Body of pancreas (tissue), 4 donors: ENCODE measurements at places on chromosomes 3 and 15. TPM values are rescaled to one million over a fixed set of nuclear protein-coding genes. Genes with fewer than 3 reads are reported as not detected.

DNA sequence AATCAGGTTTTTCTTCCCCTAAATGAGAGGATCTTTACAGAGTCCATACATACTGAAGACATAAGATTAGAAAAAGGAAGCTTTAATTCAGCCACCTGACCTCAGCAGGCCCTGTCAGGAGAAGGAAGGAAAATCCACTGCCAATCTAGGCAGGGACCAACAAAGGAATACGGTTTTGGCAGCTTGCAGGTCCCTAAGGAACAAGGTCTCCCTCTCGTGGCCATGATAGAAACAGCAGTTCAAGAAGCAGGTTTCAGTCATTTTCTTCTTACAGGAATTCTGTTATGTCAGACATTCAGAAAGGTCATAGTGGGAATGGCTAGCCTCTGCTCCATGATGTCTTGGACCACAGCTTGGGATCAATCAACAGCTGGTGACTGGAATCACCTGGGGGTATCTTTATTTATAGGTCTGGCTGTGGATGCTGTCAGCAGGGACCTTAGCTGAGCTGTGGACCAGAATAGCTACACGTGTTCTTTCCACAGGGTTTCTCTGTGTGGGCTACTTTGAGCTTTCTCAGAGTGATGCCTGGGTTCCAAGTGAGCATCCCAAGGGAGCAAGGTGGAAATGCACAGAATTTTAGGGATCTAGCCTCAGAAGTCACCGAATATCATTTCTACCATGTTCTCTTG, 9.4 kb upstream of the CMSS1 start:
- DNase-seq, result peak; percentile 69

DNA sequence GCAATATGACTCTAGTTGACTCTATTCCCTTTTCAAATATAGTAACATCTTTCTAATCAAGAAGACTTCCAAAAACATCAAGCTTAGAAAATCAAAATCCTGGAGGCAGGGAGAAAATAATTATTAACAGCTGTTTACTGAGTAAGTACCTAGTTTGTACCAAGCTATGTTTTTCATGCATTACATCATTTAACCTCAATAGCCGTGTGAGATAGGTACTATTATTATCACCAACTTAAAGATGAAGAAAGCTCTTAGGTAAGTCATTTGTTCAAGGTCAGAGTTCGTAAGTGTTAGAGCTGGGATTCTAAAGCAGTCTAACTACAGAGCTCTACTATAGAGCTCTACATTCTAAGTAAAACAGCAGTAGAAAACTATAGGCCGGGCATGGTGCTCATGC, 41.6 kb downstream of the GSK3B start:
- no peak for DNase-seq

- peak; percentile 14 for DNase-seq
Observed at GRCh38 chr3:154122912-154123559, 1.8 kb downstream of the ARHGEF26 start.

- peak; percentile 13 for DNase-seq
Observed at GRCh38 chr3:49716691-49717210, 2.7 kb downstream of the AMIGO3 start.

- no peak for DNase-seq
Observed at GRCh38 chr3:178510496-178510895, 25.7 kb upstream of the KCNMB2 start.

GRCh38 chr15:100588638-100589242, 13.2 kb downstream of the LINS1 start:
- DNase-seq, result no peak

- no peak for DNase-seq
Observed at GRCh38 chr3:156561533-156561932, 6.6 kb upstream of the SSR3 start.

GRCh38 chr15:58264053-58264971, 126.1 kb downstream of the AQP9 start:
- no peak for DNase-seq

- no peak for DNase-seq
Observed at GRCh38 chr3:196694202-196694638, 17.8 kb downstream of the CEP19 start.

- no peak for DNase-seq
Observed at GRCh38 chr3:7573330-7573729, 712.4 kb downstream of the GRM7 start.

- no peak for DNase-seq
Observed at GRCh38 chr15:89980896-89981295, 20.2 kb upstream of the ZNF710 start.

- no peak for DNase-seq
Observed at GRCh38 chr3:190886945-190887344, 24.5 kb upstream of the GMNC start.

DNA sequence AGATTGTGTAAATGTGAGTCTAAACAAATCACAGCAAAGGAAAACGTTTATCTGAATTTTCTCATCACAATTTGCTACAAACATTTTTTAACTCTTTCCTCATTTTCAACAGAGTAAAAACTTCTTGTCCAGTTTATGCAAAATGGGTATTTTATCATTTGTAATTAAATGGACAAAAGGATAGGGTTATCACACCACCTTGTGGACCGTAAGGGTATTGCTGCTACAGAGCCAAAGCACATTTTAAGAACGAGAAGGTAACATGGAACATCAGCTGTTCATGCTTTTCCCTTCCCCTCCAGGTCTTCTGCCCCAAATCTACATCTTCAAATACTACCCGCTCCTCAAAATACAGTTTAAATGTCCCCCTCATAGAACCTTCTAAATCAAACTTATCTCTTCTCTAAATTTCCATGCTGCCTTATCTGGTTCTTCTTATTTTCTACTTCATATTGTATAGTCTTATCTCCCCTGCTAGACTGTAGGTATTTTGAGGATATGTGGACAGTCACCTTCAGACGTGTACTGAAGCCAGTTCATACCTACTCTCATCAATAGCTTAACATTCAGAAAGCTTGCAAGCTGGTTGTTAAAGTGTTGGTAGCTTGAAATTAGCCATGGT, 12.8 kb upstream of the SETMAR start:
- peak; percentile 52 for DNase-seq

NMNAT3 gene
- total RNA-seq, result 5.7 TPM

C3orf22 gene
- not detected for total RNA-seq

DNA sequence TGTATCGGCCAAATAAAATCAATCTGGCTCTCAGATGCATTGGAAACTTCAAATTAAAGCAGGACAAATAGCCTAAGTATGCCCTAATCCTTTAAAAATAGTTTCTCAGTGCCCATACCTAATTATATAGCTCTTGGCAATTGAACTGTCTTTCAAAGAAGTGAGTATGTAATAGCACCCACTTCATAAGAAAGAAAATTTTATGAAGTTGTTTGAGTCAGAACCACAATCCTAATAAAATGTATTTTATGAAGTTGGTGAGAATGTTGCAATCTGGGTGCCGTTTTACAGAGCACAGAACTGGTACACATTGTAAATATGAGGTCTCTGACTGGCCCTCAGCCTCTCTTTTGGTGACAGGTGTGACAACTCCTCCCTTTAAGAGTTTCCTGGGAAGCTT, 45.4 kb downstream of the EPHB1 start:
- no peak for DNase-seq

KBTBD12 gene
- total RNA-seq, result 2.0 TPM

DNA sequence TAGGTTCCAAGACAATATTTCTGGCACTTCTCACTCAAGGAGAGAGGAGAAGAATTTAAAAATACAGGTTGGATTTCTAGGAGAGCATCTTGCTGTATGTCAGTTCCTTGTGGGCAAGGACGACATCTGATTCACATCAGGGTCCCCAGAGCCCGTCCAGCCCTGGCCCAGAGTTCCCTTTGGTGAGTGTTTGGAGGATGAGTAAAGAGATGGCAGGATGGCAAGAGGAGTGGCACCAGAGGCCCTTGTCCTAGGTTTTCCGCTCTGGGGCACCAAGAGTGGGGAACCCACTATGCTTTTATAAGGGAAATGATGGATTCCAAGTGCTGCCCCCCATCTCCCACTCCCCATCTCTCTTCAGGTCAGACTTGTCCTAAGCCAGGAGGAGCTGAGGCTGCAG, 181.8 kb downstream of the TBC1D2B start:
- DNase-seq, result no peak

PROS1 gene
- total RNA-seq, result 15.8 TPM

DNA sequence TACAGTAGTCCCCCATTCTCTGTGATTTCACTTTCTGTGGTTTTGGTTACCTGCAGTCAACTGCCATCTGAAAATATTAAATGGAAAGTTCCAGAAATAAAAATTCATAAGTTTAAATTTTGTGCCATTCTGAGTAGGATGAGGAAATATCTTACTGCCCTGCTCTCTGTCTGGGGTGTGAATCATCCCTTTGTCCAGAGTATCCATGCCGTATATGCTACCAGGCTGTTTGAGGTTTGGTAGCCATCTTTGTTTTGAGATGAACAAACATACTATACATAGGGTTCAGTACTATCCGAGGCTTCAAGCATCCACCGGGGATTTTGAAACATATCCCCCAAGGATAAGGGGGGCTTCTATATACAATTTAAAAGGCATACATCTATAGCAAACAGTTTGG, 16.3 kb upstream of the FEM1B start:
- DNase-seq, result no peak

DNA sequence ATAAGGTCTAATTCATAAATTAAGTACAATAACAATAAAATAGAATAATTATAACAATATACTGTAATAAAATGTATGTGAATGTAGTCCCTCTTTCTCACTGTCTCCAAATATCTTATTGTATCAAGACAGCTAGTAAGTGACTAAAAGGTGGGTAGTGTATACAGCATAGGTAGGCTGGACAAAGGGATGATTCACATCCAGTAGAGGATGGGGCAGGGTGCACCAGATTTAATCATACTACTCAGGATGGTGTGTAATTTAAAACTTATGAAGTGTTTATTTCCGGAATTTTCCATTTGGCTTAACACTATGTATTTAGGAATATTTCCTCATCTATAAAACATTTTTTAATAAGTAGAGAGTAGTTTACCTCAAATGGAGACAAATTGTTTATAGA, 876.1 kb upstream of the CADM2 start:
- no peak for DNase-seq

GRCh38 chr3:30470496-30470895, 135.9 kb upstream of the TGFBR2 start:
- no peak for DNase-seq

IL17RE gene
- total RNA-seq, result 10.9 TPM

DNA sequence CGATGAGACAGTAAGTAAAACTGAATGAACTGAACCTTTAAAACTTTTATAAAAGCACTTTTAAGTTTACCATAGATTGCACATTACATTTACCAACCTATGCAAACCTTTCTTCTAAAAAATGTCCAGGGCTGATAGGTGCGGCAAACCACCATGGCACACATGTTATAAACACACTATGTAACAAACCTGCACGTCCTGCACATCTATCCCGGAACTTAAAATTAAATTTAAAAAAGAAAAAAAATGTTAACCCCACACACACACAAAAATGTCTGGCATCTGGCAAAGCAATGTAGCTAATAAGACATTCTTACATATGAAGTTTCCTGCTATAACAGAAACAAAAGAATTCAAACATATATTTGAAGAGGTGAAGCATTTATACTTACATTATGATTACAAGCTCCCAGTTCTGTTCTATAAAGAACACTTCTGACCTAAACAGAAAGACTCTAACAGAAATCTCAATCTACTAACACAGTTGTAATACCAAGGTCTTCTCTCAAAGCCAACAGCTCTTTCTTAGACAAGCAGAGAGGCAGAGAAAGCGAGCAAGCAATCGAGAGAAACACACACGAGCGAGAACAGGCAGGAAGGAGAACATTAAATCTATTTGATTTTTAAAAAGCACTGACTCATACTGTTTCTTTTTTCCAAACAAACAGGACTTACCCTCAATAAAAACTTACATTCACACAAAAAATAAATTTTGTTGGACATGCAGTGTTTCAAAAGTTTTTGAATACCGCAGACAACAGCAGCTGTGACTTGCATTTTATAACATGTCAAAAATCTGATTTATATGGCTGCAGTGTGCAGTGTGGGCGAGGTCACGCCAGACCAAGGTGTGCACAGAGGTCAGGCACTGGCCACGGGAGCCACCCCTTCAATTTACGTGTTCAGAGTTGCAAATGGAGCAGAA, at the start of gene NRG4:
NRG4 (minus strand) TSS at position 798 of the 925 bp plus-strand sequence. CDS start 1,194 bp downstream, outside the sequence.
- DNase-seq, result peak; percentile 72

GRCh38 chr3:13288732-13289718, 131.1 kb downstream of the NUP210 start:
- DNase-seq, result no peak

- DNase-seq, result peak; percentile 76
Observed at GRCh38 chr15:72319360-72319984, 485 bp downstream of the CELF6 start.

CCDC191 gene
- 5.4 TPM for total RNA-seq

GRCh38 chr15:41115161-41115651, 874 bp downstream of the INO80 start:
- DNase-seq, result no peak

- no peak for DNase-seq
Observed at GRCh38 chr15:96020133-96020532, 310.4 kb upstream of the NR2F2 start.

DNA sequence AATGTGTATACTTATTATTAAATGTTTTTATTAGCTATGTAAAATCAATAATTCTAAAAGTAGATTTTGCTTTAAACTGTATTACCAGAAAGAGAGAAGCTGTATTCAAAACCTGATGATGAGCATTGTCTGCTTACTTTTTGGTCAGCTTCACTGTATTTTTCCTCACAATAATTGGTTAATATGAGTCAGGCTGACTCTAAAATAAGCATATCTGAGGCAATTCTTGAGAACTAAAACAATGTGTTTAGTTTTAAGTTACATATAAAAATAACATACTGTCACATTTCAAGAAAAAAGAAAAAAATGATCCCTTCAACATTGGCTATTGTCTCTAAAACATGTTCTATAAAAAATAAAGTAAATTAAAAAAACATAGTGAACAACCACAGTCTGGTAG, 66.1 kb downstream of the EPHA3 start:
- DNase-seq, result no peak

DNA sequence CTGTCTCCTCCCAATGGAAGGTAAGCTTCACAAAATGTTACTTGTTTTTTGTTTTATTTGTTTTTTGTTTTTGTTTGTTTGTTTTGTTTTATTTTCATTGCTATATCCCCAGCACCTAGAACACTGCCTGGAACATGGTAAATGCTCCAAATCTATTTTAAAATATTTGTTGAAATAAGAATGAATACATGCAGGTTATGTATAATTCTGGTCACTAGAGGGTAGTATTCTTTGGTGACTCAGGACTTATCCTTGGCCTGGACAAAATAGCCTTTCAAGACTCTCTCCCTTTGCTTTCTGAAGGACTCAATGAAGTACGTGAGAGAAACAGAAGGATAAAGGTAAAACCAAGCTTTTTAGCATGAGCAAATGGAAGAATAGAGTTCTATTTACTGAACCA, 46.9 kb upstream of the PPP2R3A start:
- no peak for DNase-seq

- no peak for DNase-seq
Observed at GRCh38 chr3:129526121-129526900, 2.1 kb upstream of the RHO start.

GRCh38 chr3:50327129-50327528, 894 bp downstream of the TUSC2 start:
- DNase-seq, result no peak
